ENCODE measurements at places on chromosomes 11 and 22. TPM values are rescaled to one million over a fixed set of nuclear protein-coding genes. Genes with fewer than 3 reads are reported as not detected.

GRCh38 chr22:17336061-17336460, 33.2 kb upstream of the CECR2 start:
- DNase-seq: peak; percentile 4

DNA sequence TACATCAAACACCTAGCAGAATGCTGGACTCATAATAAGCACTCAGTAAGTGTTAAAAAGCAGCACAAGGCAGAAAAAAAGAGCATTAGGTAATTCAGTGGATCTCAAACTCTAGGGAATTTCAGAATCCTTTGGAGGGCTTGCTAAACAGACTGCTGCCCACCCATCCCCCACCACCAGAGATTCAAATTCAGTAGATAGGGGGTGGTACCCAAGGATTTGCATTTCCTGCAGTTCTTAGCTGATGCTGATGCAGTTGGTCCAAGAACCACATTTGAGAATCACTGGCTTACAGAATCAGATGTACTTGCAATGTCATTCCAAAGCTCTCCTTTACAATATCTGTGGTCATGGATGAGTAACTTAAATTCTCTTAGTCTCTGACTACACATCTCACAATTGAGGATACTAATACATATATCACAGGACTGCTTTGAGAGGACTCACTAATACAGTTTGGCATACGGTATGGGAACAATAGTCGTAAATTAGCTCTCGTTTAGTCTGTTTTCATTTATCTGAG, 664.5 kb downstream of the KCNA4 start:
- DNase-seq: no peak

- DNase-seq: no peak
Observed at GRCh38 chr11:61377461-61378160, 14.8 kb upstream of the TMEM216 start.

GRCh38 chr11:68842427-68843051, 823 bp upstream of the CPT1A start:
- no peak for DNase-seq

- no peak for DNase-seq
Observed at GRCh38 chr22:41976070-41976901, 7.0 kb downstream of the SEPTIN3 start.

DNA sequence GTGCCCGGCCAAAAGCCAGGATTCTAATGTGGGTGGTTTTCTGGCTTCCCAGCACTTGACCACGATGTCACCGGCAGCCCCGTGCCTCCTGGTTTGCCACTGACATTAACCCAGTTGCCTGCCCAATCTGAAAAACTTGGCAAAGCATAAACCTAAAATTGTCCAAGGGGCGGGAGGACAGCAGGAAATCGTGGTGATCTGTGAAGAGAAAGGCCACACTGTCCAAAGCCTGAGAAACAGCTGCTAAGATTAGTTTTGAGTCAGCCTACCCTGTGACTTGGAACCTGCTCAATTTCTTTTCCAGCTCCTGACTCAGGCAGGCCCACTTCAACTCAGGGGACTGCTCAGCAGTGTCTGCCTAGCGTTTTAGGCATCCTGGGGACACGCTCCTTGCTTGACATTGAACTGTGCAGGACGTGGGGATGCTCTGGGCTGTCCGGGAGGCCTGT, 8.2 kb upstream of the F2 start:
- DNase-seq: peak; percentile 83

OR8H2 gene
- total RNA-seq: 3.9 TPM

MMP27 gene
- total RNA-seq: not detected

Measured in umbilical cord (tissue), 2 donors.